ENCODE measurements at places on chromosomes 7 and 10.

GRCh38 chr10:36423821-36424248, 701.6 kb upstream of the ANKRD30A start:
- DNase-seq: no peak

- DNase-seq: no peak
These were observed 290.0 kb downstream of the SORCS1 start for GRCh38 chr10:106874604-106874889.

GRCh38 chr10:12826800-12827372, 174.6 kb downstream of the CCDC3 start:
- no peak for DNase-seq

- DNase-seq: no peak
These were observed 247.7 kb downstream of the AHR start for GRCh38 chr7:17546189-17546588.

GRCh38 chr7:128841921-128842673, 11.9 kb downstream of the FLNC start:
- peak; percentile 46 for DNase-seq
